ENCODE measurements at places on chromosomes 11 and 22.
A peak's percentile ranks its signal among the peaks of the same experiment; 100 is the strongest.

GRCh38 chr11:35343033-35343598 is 76.2 kb downstream of the SLC1A2 start:
- peak; percentile 18 for DNase-seq

DNA sequence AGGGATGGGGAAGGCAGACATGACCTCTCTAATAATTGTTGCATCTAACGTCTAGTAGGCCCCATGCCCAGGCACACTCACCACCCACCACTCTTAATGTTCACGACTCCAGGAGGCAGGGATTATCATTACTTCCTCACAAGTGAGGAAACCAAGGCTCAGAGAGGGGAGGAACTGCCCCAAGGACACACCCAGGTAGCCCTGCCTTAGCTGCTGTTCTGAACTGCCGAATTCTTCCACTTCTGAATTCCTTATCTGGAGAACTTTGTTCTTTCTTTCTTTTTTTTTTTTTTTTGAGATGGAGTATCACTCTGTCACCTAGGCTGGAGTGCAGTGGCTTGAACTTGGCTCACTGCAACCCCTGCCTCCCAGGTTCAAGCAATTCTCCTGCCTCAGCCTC is 16.7 kb downstream of the SLCO2B1 start:
- DNase-seq: no peak

- no peak for DNase-seq
These were observed 25.5 kb upstream of the CD82 start for GRCh38 chr11:44539971-44540370.

GRCh38 chr11:73191151-73191550 is 26.9 kb upstream of the P2RY2 start:
- no peak for DNase-seq

DNA sequence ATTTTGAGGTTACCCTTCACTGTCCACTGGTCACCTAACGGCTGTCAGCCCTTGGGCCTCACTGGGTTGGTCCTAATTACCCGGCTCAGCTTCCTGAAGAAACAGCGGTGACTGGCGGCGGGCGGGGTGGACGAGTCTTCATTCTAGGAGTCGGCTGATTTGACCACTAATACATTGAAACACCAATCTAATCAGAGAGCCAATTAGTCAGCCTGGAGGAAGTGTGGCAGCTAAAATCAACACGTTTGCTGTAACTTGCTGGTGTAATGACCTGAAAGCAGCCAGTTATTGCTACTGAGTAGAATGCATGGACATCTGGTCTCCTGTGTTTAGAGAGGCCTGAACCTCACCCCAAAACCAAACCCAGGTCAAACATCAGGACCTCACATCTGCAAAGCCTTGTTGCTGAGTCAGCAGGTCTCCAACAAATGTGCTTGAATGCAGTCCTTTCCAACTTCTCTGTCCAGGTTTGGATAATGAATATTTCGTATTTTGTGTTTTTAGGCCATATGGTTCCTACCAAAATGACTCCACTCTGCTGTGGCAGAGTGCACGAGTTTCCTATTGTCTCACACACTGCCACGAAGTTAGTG is 496.4 kb downstream of the BRD1 start:
- DNase-seq: no peak

GRCh38 chr11:18599739-18600230 is at the start of gene MISFA:
Gene MISFA (plus strand): TSS chr11:18599789. CDS start chr11:18599929, 140 bp downstream.
- no peak for DNase-seq

DNA sequence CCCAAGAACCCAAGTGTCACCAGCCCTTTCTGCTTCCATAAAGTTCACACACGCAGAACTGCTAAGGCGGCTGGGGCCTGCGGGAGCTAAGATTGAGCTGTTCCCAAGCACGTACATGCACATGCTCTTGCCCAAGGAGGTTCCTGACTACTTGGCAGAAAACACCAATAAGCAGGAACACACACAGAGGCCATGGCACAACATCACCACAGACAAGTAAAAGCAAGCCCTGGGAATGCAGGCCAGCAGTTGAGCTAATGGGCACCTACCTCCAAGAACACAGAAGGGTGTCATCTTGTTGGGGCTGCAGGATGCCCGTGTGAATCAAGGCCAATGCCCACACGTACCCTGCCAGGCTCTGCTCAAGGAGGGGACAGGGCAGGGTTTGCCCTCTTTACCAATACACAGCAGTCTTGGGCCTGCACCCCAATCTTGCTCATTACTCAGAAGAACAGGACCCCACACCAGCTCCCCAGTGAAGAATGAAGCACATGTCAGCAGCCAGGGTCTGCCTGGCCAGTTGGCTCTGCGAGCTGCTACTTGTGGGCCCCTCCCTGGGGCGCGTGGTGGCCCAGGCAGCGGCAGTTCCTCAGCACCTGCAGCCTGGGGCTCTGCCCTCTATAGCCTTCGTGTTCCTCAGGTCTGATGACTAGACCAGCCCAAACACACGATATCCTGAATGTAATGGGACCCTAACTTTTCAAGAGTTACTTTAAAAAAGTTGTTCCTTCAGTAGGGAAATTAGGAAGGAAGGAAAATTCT is 32.3 kb upstream of the CYP2D6 start:
- DNase-seq: no peak

DNA sequence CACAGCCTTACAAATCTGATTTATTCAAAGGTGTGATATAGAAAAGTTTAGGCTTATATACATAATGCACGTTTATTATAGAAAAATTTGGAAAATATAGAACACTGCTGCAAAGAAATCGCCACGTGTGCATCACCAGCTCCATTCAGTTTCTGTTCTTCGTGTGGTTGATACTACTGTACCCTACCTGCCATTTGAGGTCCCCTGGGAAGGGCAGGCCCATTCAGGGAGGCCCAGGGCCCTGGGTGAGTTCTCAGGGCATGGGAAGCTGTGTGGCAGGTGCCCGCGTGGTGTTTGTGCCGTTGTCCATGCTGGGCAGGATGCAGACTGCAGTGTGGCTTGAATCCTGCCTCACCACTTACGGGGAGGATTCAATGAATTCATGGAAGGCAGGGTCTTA is 60.8 kb downstream of the TBC1D22A start:
- DNase-seq: no peak

DNA sequence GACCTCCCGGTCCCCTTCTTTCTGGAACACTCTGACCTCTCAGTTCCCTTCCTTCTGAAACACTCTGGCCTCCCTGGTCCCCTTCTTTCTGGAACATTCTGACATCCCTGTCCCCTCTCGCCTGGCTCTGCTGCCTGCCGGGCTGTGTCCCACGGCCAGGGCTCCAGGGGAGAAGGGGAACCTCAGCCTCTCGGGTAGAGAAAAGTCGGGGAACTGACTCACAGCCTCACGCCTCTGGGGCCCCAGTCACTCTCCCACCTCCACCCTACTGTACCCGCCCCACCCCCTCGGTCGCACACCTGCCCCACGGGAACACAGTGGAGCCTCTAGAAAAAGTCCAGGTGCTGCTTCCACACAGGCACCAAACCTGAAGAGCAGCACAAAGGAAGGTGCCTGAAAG is 93.3 kb downstream of the BRD1 start:
- no peak for DNase-seq

DNA sequence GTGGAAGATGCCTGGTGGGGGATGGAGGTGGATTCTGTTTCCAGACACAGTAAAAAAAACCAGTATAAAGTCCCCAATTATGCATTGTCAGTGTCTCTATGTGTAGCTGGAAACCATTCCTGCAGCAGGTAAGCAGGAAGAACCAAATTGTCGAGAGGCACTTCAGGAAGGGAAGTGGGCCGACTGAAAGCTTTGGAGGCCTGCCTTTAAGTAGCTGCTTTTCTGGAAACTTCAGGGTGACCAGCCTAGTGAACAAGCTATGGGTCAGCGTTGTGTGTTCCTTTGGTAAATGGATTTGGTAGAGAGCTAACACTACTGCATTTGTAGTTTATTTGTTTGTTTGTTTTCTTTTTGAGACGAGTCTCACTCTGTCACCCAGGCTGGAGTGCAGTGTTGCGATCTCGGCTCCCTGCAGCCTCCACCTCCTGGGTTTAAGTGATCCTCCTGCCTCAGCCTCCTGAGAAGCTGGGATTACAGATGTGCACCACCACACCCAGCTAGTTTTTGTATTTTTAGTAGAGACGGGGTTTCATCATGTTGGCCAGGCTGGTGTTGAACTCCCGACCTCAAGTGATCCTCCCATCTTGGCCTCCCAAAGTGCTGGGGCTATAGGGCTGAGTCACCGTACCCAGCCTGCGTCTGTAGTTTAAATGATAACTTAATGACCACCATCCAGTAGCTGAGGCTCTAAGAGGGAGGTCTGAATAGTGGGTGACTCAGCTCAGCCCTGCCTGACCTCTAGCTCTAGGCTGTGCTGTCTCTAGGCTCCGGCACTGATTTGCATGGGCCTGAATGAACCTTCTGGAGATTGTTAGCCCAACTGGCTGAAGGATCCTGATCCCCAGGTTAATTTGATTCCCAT is 12.8 kb downstream of the PTPRJ start:
- DNase-seq: no peak

DNA sequence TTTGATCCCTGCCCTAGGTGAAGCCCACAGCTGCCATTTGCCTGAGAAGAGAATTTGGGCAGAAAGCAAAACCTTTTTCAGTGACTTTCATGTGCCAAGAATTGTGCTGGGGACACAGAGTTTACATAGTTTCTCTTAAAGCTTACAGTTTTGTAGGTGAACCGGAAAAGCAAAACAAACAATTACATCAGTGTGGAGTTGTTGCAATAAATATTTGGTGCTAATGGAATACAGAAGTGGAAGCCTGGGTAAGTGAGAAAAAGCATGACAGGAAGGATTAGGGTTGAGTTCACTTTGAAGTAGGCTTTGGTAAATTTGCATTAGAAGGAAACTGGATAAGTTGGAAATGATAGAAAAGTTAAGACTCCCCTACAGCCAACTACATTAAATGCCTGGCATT is 82.7 kb downstream of the RASSF10 start:
- DNase-seq: no peak

GRCh38 chr22:40578171-40578570 is 58.3 kb downstream of the MRTFA start:
- DNase-seq: no peak

All from stimulated activated CD4-positive, alpha-beta T cell treated with anti-CD3 and anti-CD28 coated beads, TNF-alpha, amount 100 ng/mL, for 4 hours (primary cell).